ENCODE measurements at places on chromosomes 7 and 10.
A peak's percentile ranks its signal among the peaks of the same experiment; 100 is the strongest.

- DNase-seq: no peak
These were observed 232.8 kb downstream of the SKAP2 start for GRCh38 chr7:26631601-26632000.

- DNase-seq: no peak
These were observed 266.5 kb downstream of the AUTS2 start for GRCh38 chr7:69864822-69865221.

- DNase-seq: no peak
These were observed 135.0 kb downstream of the RTKN2 start for GRCh38 chr10:62133618-62134017.

- no peak for DNase-seq
These were observed 169.9 kb downstream of the RNF133 start for GRCh38 chr7:122528879-122529481.

- no peak for DNase-seq
These were observed 79.7 kb downstream of the VIPR2 start for GRCh38 chr7:159064816-159065510.

DNA sequence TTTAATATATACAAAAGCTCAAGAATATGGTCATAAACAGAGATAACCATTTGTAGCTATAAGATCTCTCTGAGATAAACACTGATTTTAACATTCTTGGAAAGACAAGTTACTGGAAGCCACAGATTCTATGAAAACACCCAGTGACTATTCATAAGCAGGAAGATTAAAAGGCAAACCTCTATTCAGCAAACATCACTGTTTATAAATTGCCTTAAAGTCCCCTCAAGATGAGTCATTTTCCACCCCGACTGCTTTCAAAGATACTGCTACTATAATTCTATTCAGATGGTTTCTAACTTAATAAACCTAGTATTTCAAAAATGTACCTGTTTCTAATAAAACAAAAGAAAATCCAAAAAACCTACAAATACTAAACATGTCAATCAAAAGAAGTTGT, 21.0 kb downstream of the TM9SF3 start:
- DNase-seq: no peak

- DNase-seq: peak; percentile 94
These were observed 56.9 kb upstream of the EZH2 start for GRCh38 chr7:148940702-148941597.
